ENCODE measurements at places on chromosomes 7 and 10.
A peak's percentile ranks its signal among the peaks of the same experiment; 100 is the strongest.

- DNase-seq: no peak
These were observed at the start of gene LMOD2 for GRCh38 chr7:123655614-123656013. Gene LMOD2 (plus strand): TSS chr7:123655866. CDS start chr7:123655964, 98 bp downstream.

DNA sequence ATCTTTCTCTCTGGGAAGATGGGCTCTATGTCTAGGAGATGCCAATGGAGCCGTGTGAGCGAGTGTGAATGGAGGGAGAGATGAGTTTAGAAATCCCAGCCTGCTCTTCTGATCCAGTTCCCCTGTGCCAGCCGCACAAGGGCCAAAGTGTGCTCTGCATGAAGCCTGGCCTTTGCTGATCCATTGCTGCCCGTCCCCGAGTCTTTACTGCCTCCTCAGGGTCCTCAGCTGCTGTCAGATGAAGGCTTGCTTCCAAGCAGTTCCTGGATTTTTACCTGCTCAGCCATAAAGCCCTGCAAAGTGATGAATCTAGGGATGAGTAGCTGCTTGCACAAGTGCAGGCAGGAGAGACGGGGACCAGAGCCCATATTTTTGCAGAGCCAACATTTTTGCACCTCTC is 115.9 kb downstream of the ZMIZ1 start:
- DNase-seq: no peak

DNA sequence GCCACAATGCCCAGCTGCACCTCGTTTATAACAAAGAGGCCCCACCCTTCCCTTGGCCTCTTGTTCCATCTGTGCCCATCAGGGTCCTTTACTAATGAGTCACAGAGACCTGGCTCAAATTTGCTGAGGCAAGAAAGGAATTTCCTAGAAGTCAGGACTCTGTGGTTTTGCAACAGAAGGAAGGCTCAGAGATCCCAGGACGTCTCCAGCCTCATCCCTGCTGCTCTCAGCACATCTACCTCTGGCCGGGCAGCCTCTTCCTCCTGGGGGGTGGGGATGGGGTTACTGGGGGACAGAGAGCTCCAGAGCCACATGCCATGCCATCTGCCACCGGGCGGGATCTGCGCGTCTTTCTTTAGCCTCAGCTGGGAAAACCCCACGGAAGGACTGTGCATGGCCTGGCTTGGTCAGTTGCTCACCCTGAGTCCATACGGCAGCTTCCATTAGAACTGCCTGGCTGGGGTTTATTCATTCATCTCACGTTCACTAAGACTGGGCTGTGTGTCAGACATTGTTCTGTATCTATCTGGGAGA is 41.9 kb upstream of the PSMG3 start:
- DNase-seq: peak; percentile 28

GRCh38 chr7:3238525-3239210 is 62.4 kb upstream of the SDK1 start:
- DNase-seq: no peak

GRCh38 chr7:158966780-158967390 is 110.5 kb downstream of the DYNC2I1 start:
- DNase-seq: no peak

DNA sequence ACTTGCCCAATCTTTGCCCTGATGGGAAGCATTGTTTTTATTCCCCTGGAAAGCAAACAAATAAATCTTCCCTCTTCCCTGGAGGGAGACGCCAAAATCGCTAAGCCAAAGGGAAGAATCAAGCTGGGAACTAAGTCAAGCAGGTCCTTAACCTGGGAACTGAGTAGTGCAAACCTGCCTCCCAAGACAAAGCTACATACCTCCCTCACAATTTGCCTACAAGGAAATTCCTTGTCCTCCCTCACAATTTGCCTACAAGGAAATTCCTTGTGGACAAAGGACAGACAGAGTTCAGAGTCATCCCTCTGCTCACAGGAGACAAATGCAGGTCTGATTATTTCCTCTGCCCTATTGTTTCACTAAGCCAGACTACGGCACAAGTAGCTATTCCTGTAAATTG is 50.5 kb downstream of the SPOCK2 start:
- no peak for DNase-seq

DNA sequence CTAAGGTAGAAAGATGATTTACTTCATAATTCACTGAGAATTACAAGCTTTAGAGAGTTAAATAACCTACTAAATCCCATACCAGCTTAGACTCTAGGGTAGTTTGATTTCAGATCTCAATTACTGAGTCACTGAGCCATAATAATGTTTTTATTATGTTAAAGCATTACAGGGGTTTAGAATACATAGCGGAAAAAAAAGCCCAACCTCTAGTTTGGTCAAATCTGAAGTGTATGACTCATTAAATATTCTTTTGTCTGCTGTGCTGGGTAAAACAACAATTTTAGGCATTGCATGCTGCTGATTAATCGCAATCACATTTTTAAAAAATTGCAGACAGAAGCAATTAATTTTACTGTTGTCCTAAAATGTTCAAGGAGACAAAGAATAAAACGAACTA is 48.5 kb downstream of the MALRD1 start:
- no peak for DNase-seq

GRCh38 chr10:19656420-19657042 is 159.7 kb upstream of the PLXDC2 start:
- DNase-seq: no peak

- DNase-seq: no peak
These were observed 1067.5 kb downstream of the NRG3 start for GRCh38 chr10:82942286-82943099.

- DNase-seq: no peak
These were observed 22.8 kb upstream of the PWWP2B start for GRCh38 chr10:132374176-132374575.

DNA sequence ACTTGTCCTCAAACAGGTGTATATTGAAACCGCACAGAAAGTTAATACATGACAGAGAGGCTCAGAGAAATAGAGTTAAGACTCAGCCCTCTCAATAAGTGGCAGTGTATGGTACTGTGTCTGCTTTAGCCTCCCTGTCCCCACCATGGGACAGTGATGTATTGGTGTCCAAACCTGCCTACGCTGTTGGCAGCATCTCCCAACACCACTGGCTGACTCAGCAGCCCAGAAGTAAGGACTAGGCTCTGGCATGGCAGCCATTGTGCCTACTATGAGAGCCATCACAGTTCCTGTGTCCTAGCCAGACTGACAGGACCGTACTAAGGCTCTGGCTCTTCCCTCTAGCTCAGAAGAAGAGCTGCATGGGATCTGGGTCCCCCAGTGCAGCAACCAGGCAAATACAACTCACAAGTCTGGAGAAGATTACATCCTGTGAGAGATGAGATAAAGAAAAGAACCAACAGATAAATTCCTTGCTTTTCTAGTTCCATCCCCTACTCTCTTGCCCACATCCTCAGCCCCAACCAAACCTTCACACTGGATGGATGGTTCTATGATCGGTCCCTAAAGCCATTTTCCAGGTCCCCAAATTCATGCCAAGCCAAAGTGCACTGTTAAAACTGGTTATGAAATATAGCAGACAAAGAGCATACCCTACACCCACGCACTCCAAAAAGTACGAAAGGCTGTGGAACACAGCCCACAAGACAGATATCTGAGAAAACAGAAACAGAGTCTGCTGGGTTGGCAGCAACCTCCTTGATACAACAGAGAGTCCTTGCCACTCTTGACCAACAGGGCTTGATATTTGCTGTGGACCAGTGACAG is 44.1 kb upstream of the DMTF1 start:
- DNase-seq: no peak

GRCh38 chr10:50805981-50806622 is 66.4 kb downstream of the ASAH2B start:
- DNase-seq: no peak

- no peak for DNase-seq
These were observed 221.0 kb upstream of the FZD1 start for GRCh38 chr7:91043186-91043585.

DNA sequence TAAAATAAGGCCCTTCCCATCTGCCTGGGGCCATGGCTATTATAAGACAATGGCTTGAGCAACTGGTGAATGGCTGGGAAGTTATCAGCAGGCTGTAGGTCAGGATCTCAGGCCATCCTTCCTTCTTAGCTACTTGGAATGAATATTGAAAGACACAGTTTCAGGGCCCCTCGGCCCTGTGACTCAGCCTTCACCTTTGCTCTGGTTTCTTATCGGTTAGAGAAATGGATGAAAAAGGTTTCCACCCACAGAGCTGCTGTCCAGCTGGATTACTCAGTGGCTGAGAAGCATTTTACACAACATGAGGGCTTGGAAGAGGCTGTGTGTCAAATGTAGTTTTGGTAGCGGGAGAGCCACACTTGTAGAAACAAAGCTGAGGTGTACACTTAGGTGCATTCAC is 9.4 kb downstream of the ACSL5 start:
- no peak for DNase-seq

DNA sequence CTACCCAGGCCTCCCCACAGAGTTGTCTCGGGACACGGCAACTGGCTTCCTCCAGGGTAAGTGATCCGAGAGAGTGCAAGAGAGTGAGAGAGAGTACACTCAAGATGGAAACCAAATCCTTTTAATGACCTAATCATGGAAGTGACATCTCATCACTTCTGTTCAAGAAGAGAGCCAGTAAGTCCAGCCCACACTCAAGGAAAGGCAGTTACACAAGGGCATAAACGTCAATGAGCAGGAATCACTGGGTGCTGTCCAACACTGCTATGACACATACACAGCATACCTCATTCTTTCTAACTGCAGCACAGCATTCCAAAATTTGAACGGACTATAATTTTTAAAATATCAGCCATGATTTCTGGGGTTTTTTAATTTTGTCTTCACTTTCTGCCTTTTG is 29.3 kb upstream of the OSBPL3 start:
- no peak for DNase-seq

DNA sequence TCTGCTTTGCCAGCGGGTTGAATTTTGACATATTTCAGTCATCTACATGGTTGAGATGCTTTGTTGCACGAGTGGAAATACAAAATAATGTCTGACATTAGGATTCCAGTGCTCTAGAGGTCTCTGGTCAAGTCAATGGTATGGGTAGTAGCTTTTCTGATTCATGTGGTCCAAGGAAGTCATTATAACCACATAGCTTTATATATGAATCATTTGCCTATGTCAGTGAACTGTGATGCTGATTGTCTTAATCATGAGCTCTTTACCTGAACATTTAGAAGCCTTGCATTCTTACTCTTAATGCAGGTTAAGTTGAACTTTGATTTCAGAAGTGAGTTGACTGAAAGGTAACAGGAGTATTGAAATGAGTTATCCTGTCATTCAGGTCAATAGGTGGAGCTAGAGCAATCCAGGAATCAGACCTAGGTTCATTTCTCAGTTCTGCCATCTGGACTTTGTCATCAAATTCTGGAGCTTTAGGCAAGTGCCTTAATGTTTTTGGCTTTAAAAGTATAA is 3.3 kb downstream of the MAPK8 start:
- DNase-seq: no peak

DNA sequence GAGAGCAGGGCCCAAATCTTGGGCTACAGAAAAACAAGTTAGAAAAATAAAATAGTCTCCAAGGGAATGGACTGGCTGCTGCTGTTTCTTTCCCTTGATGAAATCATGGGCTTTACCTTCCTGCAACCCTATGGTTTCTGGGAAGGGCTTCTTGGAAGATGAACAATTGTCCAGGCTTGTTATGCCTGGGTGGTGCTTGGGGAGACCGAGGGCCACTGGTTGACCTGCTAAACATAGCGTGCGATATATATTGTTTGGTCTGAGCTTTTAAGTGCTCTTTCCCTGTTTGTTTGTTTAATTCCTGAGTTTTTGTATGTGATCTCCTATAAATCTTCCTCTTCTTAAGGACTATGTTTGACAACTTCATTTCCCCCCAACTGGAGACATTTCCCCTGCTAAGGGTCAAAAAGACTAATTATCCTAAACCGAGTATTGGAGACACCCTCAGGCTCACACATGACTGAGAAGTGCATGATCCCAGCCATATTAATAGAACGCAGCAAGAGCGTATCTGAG is 37.9 kb downstream of the SLC25A28 start:
- DNase-seq: no peak

GRCh38 chr7:6205971-6206660 is 66.3 kb downstream of the CYTH3 start:
- no peak for DNase-seq

DNA sequence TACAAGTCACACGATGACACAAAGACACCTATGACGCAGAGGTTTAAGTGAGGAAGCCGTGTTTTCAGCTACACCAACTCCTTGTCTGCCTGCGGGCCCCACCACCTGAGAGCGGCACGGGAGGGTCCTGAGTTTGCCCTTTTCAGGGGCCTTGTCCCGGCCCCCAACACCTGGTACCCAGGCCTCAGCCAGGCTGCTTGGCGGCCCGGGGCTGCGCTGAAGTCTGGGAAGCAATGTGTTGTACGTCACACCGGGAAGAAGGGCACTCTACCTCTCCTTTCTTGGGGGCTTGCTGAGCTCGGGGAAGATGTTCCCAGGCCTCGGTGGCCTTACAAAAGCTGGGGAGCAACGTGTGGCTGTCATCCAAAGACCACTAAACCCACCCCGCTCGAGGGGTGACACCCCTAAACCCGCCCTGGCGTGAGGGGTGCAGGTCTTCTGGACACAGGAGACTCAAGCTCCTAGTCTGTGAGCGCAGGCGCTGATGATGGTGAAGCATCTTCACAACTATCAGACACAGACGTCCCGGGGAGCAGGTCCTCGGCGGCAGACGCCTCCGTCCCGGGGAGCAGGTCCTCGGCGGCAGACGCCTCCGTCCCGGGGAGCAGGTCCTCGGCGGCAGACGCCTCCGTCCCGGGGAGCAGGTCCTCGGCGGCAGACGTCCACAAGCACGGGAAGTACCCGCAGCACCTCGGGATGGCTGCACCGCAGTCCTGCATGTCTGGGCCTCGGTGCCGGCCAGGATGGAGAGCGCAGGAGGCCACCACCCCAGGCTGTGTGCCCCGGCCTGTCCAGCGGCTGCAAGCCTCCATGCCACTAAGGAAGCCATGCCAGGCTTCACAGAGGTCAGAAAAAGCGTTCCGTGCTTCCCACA is 15.4 kb downstream of the CFAP46 start:
- no peak for DNase-seq

DNA sequence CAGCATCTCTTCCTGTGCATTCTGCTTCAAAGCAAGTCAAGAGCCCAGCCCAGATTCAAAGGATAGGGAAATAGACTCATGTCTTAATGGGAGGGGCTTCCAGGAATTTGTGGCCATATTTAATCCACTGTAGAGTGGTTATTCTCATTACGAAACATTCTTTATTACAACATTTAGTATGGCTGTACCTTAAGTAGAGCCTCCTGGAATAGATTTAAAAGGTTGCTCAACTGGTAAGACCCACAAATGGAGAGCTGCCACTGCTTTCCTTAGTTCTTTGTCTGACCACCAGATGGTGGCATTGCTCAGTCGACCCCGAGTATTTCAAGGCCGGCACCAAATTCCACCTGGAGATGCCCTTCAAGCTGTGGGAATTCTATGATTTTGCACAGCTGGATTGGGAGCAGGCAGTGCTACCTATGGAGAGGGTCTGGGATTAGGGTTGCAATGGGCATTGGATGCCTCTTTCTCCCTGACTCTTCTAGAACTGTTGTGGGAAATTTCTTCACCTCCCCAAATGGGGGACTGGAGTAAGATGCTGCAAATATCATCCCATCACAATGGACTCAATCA is 102.2 kb downstream of the RBM20 start:
- peak; percentile 4 for DNase-seq

- DNase-seq: no peak
These were observed 18.8 kb downstream of the SGPL1 start for GRCh38 chr10:70834441-70835151.

Data from C1 segment of cervical spinal cord (tissue), 14 donors.